ENCODE measurements at places on chromosomes 5 and 9.

GRCh38 chr5:142926549-142926948 lies 156.4 kb downstream of the ARHGAP26 start:
- no peak for DNase-seq

DNA sequence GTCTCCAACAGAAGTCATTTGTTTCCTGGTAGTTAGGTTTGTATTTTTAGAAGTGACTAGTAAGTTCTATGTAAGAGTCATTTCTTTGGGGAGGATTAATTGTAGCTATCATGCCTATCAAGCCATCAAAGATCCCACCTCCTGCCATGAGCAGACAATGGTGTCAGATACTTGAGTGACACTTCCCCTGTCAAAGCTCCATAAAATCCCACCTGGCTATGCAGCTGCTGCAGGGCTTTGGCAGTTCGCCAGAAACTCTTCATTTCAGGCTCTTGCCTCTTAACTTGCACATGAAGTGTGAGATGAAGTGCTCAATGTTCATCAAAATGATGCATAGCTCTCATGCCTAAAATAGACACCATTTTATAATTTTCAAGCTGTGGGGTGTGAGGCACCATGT lies 312.1 kb downstream of the CDH12 start:
- no peak for DNase-seq

- peak; percentile 7 for DNase-seq
These were observed 19.4 kb downstream of the GARNL3 start for GRCh38 chr9:127283917-127284497.

- no peak for DNase-seq
These were observed 1009.7 kb upstream of the CDH6 start for GRCh38 chr5:30183795-30184194.

GRCh38 chr5:140240987-140241706 lies 61.8 kb downstream of the PFDN1 start:
- peak; percentile 44 for DNase-seq

- no peak for DNase-seq
These were observed 12.1 kb downstream of the PTGES2 start for GRCh38 chr9:128115187-128116103.

DNA sequence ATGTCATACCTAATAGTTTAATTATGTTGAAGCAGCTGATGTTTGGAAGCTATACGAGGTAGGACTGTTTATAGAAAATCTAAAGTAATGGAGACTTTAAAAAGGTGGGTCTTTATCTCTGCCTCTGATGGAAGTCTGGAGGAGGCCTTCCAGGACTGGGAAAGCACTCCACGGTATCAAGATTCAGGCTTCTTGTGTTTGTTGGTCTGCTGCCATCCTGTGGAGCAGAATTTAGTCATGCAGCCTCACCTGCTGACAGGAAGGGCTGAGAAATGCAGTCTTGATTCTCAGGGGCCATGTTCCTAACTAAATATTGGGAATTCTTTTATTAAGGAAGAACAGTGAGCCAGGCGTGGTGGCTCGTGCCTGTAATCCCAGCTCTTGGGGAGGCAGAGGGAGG lies 15.9 kb downstream of the SPDL1 start:
- no peak for DNase-seq

DNA sequence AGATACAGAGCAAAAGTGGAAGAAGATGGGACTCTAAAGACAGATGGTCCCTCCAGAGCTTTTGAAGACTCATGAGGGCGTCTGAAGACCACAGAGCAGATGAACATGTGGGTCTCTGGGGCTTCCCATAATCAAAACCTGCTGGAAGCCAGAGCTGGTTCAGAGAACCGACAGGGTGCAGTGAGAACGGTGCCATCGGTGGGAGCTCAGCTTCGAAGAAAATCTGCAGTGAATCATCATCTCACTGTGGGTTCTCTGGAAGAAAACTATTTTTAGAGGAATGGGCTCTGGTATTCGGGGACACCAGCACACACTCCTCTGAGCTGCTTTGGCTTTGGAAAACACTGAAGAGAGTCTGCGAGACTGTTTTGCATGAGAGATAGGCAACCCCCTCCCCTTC lies 222.4 kb upstream of the PANK3 start:
- DNase-seq, result no peak

DNA sequence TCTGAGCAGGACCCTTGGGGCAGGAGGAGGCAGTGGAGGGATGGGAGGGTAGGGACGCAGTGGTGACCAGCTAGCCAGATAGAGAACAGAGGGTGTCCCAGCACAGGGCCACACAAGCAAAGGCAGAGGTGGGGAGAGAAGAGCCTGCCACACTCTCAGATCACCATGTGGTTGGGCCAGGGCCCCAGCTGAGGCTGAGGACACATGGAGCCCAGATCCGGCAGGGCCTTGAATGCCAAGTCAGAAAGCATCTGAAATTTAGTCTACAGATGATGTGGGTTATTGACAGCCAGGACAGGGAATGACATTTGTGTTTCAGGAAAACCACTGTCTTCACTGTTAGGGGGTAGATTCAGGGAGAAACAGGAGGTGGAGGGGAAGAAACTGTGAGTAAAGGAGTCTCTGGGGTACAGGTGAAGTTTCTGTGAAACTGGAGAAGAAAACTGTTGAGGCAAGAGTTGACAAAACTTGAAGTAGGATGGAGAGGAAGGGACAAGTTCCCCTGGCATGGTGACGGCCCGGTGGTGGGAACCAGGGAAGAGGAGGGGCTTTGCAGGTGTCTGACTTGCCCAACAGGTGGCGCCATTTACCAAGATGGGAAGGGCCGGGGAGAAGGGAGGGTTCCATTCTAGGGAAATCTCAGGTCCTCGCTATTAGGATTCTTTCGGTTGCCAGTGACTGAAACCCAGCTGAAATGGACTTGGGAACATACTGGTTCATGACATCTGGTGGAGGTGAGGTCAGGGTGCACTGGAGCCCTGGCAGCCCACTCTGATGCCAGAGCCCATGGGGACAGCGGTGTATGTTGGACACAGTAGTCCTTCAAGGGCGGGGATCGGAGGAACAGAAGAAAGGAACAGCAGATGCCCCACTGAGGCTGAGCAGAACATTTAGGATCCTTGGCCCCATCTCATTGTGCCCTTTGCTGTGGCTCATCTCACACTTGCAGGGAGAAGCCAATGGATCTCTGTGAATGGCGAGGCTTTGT lies 100.1 kb downstream of the KCNIP1 start:
- DNase-seq, result peak; percentile 62

DNA sequence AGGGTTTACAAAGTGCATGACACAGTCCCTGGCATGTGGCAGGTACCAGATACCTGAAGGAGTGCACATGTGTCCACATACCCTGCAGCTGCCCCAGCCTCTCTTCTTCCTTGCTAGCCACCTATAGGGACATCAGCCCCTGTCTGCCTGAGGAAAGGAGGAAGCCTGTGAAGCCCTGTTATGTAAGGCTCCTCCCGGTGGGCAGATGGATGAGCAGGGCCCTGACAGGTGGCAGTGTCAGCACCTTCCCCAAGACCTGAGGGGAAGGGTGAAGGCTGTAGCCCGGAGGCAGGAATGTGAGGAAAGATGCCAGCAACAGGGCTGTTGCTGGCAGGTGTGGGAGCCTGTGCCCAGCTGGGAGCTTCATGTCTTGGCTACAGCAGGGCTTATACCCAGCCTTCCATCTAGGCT lies 21.7 kb downstream of the TCF7 start:
- no peak for DNase-seq

DNA sequence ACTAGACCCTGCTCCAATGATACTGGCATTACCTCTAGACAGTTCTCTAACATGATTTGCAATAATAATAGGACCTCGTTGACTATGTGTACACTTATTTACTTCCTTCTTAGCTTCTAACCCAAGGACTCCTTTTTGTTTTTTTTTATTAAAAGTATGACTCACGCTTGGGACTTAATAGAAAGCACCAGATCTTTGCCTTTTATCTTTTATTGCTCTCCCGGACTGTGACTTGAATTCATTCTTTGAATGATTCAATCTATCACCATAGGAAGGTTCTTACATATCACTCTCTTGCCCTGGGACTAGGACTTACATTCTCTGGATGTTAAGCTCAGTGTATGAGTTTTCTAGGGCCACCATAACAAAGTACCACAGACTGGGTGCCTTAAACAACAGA lies 9.0 kb downstream of the C9 start:
- no peak for DNase-seq

DNA sequence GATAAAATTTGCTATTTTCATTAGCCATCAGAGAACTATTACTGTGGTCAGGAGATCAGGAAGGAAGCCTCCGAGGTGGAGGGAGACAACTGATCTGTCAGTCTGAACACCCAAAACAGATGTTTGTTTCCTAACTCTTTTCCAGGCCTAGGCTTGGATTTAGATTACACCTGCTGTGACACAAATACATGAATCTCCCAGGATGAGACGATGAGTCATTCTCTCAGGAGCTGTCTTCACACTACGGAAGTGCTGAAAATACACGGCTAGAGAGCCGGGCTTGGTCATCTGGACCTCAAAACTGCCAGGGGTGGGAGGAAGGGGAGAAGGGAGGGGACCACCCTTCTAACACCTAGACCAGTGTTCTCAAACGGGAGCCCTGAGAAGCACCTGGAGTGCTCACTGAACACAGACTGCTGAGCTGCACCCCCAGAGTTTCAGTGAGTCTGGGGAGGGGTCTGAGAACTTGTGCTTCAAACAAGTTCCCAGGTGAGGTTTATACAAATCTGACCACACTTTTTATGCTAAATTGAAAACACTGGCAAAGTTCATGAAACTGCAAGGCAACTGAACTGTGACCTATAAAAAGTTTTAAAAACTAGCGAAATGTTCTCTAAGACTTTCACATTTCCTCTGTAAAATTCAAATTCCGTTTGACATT lies 80.3 kb upstream of the EQTN start:
- DNase-seq, result no peak

- no peak for DNase-seq
These were observed 808 bp downstream of the SPOCK1 start for GRCh38 chr5:137498301-137498735.

DNA sequence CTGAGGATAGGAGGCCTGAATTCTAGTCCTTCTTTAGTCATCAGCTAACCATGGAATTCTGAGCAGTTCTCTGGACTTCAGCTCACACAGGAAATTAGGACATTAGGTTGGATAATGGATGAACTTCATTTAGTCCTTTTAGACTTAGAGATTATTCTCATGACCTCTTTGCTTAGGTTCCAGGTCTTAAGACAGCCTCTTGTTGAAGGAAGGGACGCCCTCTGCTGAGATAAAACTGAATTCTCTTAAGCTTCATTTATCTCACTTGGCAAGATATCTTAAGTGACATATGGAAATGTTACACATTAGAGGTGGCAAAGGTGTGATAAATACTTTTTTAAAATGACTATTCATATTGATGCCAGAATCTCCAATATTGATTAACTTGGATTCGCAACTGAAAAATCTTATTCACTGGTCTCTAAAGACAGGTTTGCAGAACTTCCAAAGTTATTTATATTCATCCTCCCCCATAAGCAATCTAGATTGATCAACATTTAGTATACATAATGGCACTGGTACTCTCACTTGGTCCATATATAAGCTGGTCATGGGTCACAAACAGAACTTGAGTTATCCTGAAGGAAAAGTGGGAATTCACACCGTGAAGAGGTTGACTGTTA lies 16.9 kb upstream of the ZNF366 start:
- peak; percentile 54 for DNase-seq

DNA sequence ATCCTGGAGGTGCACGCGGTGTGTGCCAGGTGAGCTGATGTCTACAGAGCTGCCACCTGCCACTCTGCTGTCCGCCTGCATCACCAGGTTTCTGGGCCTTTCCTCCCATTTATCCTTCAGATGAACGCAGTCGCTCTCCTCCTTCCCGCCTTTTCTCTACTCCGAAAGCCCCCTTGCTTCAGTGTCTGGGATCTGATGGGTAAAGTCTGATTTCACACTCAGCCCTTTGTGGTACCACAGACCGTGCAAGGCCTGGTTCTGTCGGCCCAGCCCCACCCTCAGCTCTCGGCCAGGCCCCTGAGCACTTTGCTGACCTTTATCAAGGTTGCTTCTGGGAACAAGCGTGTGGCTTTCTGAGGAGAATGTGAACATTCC lies 32.5 kb downstream of the GLT6D1 start:
- no peak for DNase-seq

GRCh38 chr9:129726322-129727160 lies 26.3 kb downstream of the PTGES start:
- peak; percentile 74 for DNase-seq

GRCh38 chr5:72814104-72814503 lies 2.4 kb upstream of the TNPO1 start:
- DNase-seq, result no peak

GRCh38 chr5:2453781-2454180 lies 297.7 kb downstream of the IRX2 start:
- DNase-seq, result no peak

DNA sequence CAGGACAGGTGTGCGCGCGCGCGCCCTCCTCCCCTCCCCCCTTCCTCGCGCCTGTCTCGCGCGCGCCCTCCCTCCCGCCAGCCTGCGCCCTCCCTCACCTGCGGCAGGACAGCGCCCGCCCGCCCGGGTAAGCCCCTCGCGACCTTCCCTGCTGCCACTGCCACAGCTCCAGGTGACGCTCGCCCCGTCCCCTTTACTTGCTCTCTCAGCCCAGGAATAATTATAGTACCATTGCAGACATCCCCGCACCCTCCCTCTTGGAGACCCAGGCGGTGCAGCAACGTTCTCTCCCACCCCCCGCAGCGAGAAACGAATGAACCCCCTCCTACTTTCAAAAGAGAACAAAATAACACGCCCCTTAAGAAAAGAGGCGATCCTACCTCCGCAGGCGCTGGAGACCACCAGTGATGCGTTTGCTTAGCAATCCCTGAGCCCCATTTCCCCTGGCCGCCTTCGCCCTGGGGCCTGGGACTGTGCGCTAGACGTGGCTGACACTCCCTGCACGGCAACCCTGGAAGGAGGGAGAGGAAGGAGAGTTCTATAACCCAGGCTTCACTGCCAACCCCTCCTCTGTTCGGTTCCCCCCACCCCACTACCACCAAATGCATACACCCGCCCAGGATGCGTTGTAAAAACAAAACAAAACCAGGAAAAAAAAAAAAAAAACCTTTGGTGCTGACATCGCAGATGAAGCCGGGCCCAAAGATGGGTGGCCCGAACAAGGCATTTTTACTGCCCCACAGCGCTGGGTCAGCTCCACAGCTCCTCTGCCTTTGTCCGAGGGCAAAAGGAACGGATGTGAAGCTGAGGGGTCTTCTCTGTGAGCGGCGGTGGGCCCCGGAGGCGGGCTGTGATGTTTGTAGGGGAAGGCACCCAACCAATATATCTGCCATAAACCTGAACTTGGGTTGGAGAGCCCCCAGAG lies 5.6 kb upstream of the PURA start:
- no peak for DNase-seq

DNA sequence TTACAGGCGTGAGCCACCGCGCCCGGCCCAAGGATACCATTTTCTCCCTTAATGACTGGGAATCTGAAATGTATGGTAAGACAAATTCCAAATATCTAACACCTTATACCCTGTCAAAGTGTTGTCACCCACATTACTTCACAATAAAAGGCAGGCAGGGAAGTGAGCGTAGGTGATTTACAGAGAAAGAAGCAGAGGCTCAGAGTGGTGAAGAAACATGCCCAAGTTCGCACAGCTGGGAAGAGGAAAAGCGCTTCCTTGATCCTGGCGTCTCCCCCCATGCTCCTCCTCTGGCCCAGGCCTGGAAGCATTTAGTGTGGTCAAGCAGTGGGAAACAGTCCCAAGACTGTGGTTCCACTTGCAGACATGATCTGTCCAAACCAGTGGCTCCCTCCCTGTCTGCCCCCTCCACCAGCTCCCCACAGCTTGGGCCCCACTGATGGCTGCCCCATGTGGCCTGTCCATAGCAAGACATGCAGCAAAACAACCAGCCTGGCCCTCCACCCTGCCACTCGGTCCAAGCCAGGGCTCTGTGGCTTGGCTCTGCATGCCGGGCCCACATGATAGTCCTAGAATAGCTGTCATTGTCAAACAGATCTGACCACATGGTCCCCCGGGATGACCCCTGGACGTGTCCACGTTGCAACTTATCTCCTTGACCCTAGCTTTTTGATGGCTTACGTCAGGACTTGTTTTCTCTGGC lies 107.2 kb downstream of the TTLL11 start:
- no peak for DNase-seq

- DNase-seq, result no peak
These were observed 964 bp downstream of the HTR4 start for GRCh38 chr5:148653291-148653835.

Data from NCI-H460 (cell line).